ENCODE measurements at places on chromosomes 7 and 10. TPM values are rescaled to one million over a fixed set of nuclear protein-coding genes. Genes with fewer than 3 reads are reported as not detected.

CCNY gene
- total RNA-seq, result 88.6 TPM

GARIN1A gene
- total RNA-seq, result 0.09 TPM

STOX1 gene
- total RNA-seq, result 0.09 TPM

FBXL13 gene
- total RNA-seq, result 0.22 TPM

GALNT11 gene
- total RNA-seq, result 43.9 TPM

GRB10 gene
- 128 TPM for total RNA-seq

NKX2-3 gene
- not detected for total RNA-seq

TWNK gene
- 3.7 TPM for total RNA-seq

DYDC1 gene
- not detected for total RNA-seq

CRPPA gene
- 1.8 TPM for total RNA-seq

Data from dermis lymphatic vessel endothelial cell (primary cell).